Right cardiac atrium (tissue), 5 donors: ENCODE measurements at places on chromosomes 4 and X. TPM values are rescaled to one million over a fixed set of nuclear protein-coding genes. Genes with fewer than 3 reads are reported as not detected.

SPANXB1 gene
- not detected for total RNA-seq

TBC1D19 gene
- 11.2 TPM for total RNA-seq

SOX3 gene
- not detected for total RNA-seq

RBMXL3 gene
- not detected for total RNA-seq

CXCL6 gene
- 0.92 TPM for total RNA-seq

PWWP3B gene
- total RNA-seq = 5.3 TPM

RAB9B gene
- 18.2 TPM for total RNA-seq

CDS1 gene
- 0.14 TPM for total RNA-seq

ZNF711 gene
- 7.7 TPM for total RNA-seq

ADGRL3 gene
- 3.2 TPM for total RNA-seq

RIPPLY1 gene
- not detected for total RNA-seq

TKTL1 gene
- 5.5 TPM for total RNA-seq

CD38 gene
- total RNA-seq = 7.9 TPM

PAGE2B gene
- not detected for total RNA-seq

CTAG1B gene
- not detected for total RNA-seq

GLOD5 gene
- total RNA-seq = not detected

CT47C1 gene
- total RNA-seq = not detected

MAOB gene
- 79.7 TPM for total RNA-seq

PDHA1 gene
- 623 TPM for total RNA-seq

AFP gene
- not detected for total RNA-seq

SSX3 gene
- total RNA-seq = not detected

PABPC1L2A gene
- total RNA-seq = not detected
